Liver (tissue), 10 donors: ENCODE measurements at places on chromosomes 1 and 21.

GRCh38 chr21:18089786-18090185 is 154.8 kb upstream of the CHODL start:
- H3K4me3 ChIP-seq: no peak overlapping the region
- H3K36me3 ChIP-seq: no peaks in the 10 kb centered on the region
- no peak overlapping the region for H3K27ac ChIP-seq
- H3K27me3 ChIP-seq: peaks cover 3% of the 10 kb centered on the region

DNA sequence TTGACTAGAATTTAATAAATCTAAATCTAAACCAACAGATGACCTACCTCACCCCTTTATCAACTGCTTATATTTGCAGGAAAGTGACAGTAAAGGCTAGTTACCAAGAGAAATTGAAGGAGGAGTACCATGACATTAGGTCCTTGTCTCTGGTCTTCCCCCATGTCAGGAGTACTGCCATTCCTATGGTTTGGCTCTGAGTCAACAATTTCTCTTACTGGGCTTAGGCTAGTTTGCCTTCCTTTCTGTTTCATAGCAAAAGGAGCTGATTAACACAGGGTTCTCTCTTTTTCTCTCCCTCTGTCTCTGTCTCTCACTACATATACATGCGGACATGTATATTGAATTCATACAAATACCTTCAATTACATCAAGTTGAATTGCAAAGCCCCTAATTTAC is 579.9 kb downstream of the DPYD start:
- no peak overlapping the region for H3K4me3 ChIP-seq
- no peaks in the 10 kb centered on the region for H3K36me3 ChIP-seq
- H3K27me3 ChIP-seq: no peaks in the 10 kb centered on the region
- no peak overlapping the region for H3K27ac ChIP-seq
- H3K4me1 ChIP-seq: no peaks in the 10 kb centered on the region

DNA sequence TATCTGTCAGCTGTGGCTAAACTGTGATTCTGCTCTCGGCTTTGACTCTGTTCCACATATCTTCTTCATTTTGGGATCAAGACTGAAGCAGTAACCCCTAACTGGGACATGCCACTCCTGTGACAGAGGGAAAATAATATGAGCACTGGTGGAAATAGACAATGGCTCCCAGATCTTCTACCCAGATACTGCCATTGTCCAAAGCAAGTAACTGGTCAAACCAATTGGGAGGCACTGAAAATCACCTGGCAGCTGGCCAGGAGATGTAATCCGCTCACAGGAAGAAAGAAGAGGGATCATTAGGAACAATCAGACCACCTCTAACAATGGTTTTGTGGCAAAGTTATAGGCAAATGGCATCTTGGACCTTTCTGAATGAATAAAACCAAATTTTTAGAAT is 10.7 kb downstream of the SNX7 start:
- H3K36me3 ChIP-seq: no peaks in the 10 kb centered on the region
- no peak overlapping the region for H3K27ac ChIP-seq
- H3K27me3 ChIP-seq: no peaks in the 10 kb centered on the region

DNA sequence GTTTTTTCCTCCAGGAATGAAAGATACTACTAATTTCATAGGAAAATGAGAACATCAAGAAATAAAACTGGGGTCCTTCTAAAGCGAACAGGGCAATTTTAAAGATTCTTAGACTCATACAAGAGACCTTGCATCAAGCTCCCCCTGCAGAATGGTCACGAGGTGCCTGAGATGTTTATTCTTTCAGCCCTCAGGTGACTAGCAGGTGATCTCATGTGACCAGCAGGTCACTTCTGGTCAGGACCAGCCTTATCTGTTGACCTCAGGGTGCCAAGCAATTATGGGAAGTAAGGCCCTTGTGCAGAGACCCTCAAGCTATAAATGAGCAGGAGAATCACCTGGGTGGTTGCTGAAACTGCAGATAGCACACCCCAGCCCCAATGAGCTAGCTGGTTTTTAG is 20.6 kb upstream of the TMEM51 start:
- DNase-seq: no peak
- no peak overlapping the region for H3K27ac ChIP-seq
- no peaks in the 10 kb centered on the region for H3K4me1 ChIP-seq
- H3K36me3 ChIP-seq: no peaks in the 10 kb centered on the region
- no peak overlapping the region for H3K4me3 ChIP-seq
- H3K27me3 ChIP-seq: no peaks in the 10 kb centered on the region

DNA sequence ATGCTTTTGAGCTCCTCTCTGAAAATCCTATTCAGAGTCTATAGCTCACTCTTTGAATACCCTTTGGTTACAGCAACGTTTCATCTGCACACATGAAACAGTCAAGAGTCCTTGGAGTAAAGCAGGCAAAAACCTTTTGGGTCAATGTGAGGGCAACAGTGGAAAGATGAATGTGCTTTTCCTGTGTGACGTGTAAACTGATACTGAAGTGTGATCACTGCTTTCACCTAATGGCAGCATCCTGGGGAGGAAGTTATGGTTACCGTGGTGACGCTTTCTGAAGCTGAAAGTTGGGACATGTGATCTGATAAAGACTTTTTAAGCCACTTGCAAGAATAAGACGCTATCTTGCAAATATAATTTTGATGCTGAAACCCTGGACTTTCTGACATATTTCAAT is 160.0 kb downstream of the SEC16B start:
- H3K4me3 ChIP-seq: no peak overlapping the region
- H3K36me3 ChIP-seq: no peaks in the 10 kb centered on the region
- H3K4me1 ChIP-seq: no peaks in the 10 kb centered on the region
- DNase-seq: no peak
- no peak overlapping the region for H3K27ac ChIP-seq
- no peaks in the 10 kb centered on the region for H3K27me3 ChIP-seq

- H3K4me1 ChIP-seq: peaks cover 34% of the 10 kb centered on the region
- no peaks in the 10 kb centered on the region for H3K36me3 ChIP-seq
- no peak for DNase-seq
- H3K4me3 ChIP-seq: no peak overlapping the region
These were observed 187.1 kb downstream of the NRIP1 start for GRCh38 chr21:14877581-14878228.

DNA sequence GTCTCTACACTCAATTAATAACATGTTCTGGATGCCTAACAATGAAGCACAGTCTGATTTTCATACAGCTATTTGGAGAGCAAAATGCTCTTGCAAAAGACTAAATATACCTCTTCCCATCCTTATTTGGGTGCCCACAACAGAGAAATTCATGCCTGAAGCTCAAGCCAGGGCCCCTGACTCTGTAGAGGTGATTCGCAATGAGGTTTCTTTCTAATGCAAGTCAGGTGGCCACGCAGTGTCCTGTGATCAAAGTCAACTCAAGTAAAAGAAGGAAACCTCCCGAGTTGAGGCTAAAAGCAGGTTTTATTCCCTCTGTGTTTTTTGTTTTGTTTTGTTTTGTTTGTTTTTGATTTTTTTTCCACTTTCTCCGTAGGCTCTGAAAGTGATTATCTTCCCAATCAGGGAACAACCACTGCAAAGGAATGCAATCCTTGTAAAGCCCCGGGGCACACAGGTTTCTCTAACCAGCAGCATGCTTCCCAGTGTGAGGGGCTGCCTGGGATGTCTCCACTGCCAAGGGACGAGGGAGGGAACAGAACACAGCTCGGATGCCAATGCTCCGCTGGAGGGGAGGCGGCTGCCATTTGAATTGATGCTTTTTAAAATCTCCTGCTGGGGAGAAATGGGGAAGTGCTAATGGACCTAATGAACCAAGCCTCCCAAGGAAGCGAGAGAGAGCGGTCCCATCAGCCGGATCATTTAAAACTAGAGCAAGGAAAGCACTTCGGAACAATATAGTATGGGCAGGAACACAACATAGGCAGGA is 73.8 kb upstream of the SSX2IP start:
- H3K27me3 ChIP-seq: no peaks in the 10 kb centered on the region
- H3K36me3 ChIP-seq: no peaks in the 10 kb centered on the region
- DNase-seq: no peak
- no peak overlapping the region for H3K4me3 ChIP-seq
- no peaks in the 10 kb centered on the region for H3K4me1 ChIP-seq

DNA sequence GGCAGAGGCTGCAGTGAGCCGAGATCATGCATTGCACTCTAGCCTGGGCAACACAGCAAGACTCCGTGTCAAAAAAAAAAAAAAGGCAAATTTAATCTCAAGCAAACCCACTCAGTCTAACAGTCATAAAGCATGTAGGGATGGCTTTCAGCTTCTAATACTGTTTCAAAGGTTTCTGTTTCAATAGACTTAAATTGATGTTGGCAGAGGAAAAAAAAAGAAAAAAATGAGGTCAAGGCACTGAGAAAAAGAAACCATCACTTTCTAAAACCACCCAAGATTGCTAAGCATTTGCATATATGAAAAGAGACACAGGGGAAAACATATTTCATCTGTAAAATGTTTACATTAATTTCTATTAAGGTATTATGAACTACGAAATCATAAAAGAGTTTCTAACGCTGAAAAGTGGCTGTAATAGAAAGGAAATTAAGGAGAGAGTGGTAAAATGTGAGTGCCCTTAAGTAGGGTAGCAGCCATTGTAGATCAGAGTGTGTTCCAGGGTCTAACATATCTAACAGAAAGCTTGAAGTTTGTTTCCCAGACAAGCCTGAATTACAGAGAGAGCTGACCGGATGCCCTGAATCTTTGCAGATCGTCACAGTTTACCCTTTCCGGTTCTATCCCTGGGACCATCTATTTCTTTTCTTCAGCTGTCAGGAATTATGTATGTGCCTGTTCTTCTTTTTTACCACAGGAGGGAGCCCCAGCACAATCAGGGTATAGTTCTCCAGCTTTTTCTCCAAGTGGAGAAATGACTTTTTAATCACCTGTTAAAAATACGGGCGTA is 70.0 kb downstream of the PLD5 start:
- no peak overlapping the region for H3K27ac ChIP-seq
- H3K4me3 ChIP-seq: no peak overlapping the region
- DNase-seq: no peak

- peak overlapping the region; percentile 78 for H3K4me3 ChIP-seq
- peak overlapping the region; percentile 98 for H3K27ac ChIP-seq
- peaks cover 42% of the 10 kb centered on the region for H3K4me1 ChIP-seq
- peak; percentile 40 for DNase-seq
- no peaks in the 10 kb centered on the region for H3K27me3 ChIP-seq
These were observed 648 bp downstream of the ATP5PF start for GRCh38 chr21:25733859-25734653.

DNA sequence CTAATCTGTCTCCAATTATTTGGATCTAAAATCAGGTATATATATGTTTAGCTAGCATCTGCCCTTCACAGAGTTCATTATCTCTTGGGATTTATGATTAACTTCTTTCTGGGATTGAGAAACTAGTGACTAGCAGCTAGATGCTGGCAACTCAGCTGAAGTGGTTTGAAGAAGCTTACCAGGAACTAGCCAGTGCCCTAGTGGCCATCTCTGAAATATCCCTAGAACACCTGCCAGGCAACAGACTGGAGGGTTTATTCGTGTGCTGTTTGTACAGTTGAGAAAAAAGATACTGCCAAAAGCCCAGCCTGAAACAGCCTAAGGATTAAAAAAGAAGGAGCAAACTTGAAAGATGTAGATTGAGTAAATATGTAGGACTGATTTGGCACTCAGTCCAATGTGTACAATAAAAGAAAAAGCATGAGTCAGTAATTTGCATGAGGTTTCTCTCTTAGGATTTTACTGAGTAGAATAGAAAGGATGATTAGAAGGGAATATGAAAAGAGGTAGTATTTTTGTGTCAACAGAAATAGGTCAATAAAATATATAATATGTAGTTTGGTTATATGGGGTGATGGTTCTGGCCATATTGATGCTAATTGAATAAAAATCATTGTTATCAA is 1144.6 kb upstream of the ADGRL2 start:
- H3K27me3 ChIP-seq: no peaks in the 10 kb centered on the region
- no peak for DNase-seq
- no peaks in the 10 kb centered on the region for H3K36me3 ChIP-seq
- H3K4me1 ChIP-seq: peaks cover 9% of the 10 kb centered on the region
- peak overlapping the region; percentile 77 for H3K27ac ChIP-seq
- no peak overlapping the region for H3K4me3 ChIP-seq

DNA sequence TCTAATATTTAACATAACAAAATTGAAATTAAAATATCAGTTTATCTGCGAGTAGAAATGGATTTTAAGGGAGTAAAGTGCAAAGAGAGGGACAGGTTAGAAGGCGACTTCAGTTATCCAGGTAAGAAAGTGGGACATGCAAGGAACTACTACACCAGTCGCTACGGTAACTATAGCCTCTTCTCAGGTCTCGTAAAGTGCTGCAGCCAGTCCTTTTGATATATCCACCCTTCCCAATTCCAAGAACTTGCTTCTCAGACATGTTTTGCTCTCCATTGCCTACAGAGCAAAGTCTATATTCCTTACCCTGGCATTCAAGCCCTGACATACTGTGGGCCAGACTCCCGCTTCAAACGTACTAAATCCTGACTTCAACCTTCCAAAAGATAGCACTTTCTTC is 2.5 kb downstream of the COA7 start:
- H3K4me3 ChIP-seq: no peak overlapping the region
- H3K36me3 ChIP-seq: peaks cover 12% of the 10 kb centered on the region
- H3K4me1 ChIP-seq: peaks cover 11% of the 10 kb centered on the region
- no peak overlapping the region for H3K27ac ChIP-seq
- DNase-seq: no peak
- no peaks in the 10 kb centered on the region for H3K27me3 ChIP-seq

DNA sequence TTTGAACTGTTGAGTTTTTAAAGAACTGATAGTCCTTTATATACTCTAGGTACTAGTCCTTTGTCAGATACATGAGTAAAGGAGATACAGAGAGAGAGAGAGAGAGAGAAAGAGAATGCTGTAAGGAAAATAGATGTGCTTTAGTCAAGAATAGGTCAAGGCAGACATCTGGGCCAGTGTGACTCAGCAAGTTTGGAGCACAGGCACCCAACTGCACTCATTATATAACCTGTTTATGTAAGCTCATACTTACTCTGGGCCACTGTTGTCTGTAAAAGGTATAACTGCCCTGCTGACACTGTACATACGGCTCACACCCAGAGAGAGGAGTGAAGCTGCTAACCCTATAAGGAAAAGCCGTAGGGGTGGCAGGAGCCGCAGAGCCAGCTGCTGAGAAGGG is 32.2 kb upstream of the AKT3 start:
- no peak overlapping the region for H3K4me3 ChIP-seq
- H3K4me1 ChIP-seq: no peaks in the 10 kb centered on the region
- no peak for DNase-seq
- no peak overlapping the region for H3K27ac ChIP-seq

- no peak overlapping the region for H3K27ac ChIP-seq
- no peak for DNase-seq
- H3K4me3 ChIP-seq: no peak overlapping the region
- H3K4me1 ChIP-seq: no peaks in the 10 kb centered on the region
- H3K36me3 ChIP-seq: no peaks in the 10 kb centered on the region
These were observed 120.0 kb downstream of the SETD4 start for GRCh38 chr21:35940074-35940927.

GRCh38 chr1:227766653-227767277 is 31.5 kb downstream of the SNAP47 start:
- DNase-seq: no peak
- H3K4me1 ChIP-seq: no peaks in the 10 kb centered on the region
- H3K27ac ChIP-seq: no peak overlapping the region
- H3K27me3 ChIP-seq: no peaks in the 10 kb centered on the region
- no peak overlapping the region for H3K4me3 ChIP-seq

DNA sequence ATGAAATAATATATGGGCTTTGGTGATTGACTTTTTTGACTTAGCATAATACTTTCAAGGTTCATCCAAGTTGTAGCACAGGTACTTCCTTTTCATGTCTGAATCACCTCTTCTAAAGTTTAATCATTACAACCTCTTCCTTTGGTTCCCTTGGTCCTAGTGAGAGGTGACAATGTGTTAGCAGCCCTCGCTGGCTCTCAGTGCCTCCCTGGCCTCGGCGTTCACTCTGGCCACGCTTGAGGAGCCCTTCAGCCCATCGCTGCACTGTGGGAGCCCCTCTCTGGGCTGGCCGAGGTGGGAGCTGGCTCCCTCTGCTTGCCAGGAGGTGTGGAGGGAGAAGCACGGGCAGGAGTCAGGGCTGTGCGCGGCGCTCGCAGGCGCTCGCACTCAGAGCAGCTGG is 13.0 kb upstream of the RCAN3 start:
- no peaks in the 10 kb centered on the region for H3K27me3 ChIP-seq
- no peak overlapping the region for H3K4me3 ChIP-seq
- no peak overlapping the region for H3K27ac ChIP-seq
- DNase-seq: no peak
- H3K4me1 ChIP-seq: peaks cover 1% of the 10 kb centered on the region
